ENCODE measurements at places on chromosomes 1 and 21.

- no peak for DNase-seq
Measured at GRCh38 chr1:247268390-247269045, 12.6 kb downstream of the VN1R5 start.

DNA sequence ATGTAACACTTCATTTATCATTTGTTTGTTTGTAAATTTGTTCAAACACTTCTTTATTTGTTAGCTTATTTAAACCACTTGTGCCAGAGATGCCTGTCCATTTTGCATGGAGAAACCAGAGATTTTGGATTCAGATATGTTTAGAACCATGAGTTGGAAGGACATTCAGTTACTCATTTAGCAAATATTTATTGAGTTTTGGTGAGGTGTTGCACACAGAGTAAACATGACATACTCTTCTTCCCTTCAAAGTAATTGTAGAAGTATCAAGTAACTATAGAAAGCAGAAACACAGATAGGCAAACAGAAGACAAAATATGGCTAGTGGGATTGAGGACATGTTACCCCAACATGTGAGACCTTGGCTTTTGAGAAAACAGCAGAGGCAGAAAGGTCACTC, 136.8 kb upstream of the USP25 start:
- no peak for DNase-seq

GRCh38 chr1:93346421-93346993, 800 bp downstream of the DR1 start:
- DNase-seq, result no peak

DNA sequence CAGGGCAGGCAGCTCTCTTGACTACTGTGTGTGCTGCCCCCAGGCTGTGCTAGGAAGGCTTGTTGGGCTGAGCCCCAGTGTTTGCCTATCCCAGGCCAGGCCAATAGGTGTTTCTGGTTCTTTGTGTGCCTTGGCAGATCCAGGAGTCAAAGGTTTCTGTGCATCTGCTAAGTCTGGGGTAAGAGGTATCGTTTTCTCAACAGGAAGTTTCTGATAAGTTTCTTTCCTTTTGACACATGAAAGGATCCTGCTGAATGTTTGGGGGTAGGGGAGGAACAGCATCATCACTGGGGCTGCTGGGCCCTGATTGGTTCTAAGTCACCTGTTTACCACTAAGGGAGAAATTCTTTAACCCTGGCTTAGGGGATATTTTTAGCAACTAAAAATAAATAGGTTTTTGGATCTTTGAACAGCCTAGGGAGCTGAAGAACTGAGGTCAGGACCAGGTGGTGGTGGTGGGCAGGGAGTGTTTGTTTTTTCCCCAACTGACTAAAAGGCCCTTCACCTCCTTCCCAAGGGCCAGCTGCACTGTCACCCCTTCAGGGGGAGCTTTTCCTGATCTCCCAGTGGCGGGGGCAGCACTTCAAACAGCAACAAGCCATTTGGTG, 85.1 kb downstream of the KCNN3 start:
- no peak for DNase-seq

- no peak for DNase-seq
Measured at GRCh38 chr1:117416004-117416403, 48.8 kb downstream of the MAN1A2 start.

- no peak for DNase-seq
Measured at GRCh38 chr21:44846485-44847260, 26.8 kb downstream of the PTTG1IP start.

GRCh38 chr1:70039485-70039884, 165.9 kb downstream of the LRRC40 start:
- no peak for DNase-seq

DNA sequence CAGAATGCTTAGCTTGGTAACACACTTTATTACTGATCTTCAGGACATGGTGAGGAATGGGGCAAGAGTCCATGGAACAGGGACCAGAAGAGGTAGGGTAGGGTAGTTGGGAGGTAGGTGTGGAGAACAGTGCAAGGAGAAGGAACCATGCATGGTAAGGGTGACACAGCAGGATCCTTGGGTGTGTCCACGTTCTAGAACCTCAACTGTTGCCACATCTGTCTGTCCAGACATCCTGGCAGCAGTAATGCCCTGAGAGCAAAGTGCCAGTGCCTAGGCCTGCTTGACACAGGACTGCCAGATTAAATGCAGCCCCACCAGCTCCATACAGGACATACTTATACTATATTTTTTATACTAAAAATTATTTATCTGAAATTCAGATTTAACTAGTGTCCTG, 13.9 kb downstream of the DMAP1 start:
- no peak for DNase-seq

DNA sequence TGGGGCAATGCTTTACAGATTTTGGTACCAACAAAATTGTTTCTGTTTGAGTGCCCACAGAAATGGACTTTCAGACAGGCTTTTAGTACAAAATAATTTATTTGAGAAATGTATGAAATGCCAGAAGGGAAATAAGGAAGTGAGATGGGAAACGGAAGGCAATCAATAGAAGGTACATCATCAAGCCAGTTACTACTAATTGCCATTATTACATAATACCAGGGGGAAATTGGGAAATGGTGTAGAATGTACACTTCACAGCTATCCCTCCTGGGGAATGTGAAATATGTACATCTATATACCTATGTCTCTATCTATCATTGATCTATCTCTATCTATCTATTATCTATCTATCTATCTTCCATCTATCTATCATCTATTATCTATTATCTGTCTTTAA, 264.6 kb upstream of the B3GALT2 start:
- DNase-seq, result no peak

DNA sequence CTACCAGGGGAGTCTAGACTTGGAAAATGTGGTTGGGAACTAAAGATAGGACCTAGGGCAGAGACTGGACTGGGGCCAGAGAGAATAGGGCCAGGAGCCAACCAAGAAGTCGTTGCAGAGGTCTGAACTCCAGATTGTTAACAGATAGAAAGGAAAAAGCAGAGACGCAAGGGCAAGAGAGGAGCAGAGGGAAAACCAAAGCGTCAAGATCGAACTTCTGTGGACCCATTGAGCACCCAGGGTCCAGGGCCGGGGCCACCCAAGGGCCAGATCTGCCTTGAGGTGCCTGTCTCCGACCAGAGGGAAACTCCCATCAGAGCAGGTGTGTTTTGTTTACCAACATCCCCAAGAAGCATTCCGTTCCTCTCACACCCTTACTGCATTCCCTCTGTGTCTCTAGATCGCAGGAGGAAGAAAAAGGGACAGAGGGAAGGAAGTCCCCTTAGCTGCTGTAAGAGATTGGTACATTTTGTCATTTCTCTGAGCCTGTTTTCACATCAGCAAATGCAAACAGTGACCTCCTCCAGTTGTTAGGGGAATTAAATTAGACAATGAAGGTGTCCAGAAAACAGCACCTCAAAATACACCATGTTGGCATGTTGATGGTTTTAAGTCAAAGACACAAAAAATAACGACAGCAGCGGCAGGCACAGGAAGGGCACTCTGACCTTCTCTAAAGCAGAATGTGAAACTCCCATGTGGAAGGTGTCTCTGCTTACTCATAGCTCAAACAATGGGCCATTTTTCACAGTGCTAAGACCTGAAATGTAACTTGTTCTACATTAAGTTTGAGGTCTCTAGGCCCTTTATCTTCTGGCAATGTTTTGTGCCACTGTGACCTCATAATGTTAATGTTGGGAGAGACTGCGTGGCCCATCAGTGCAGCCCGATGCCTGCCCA, 105.8 kb upstream of the RAB4A start:
- no peak for DNase-seq

- DNase-seq, result no peak
Measured at GRCh38 chr21:46082963-46083790, 14.7 kb upstream of the COL6A2 start.

GRCh38 chr1:113283914-113284313, 106.4 kb upstream of the MAGI3 start:
- DNase-seq, result no peak

- no peak for DNase-seq
Measured at GRCh38 chr1:210235363-210236053, 2.9 kb downstream of the SERTAD4 start.

GRCh38 chr1:2927393-2928360, 93.6 kb upstream of the ACTRT2 start:
- DNase-seq, result no peak

GRCh38 chr1:163999131-163999530, 559.9 kb upstream of the PBX1 start:
- DNase-seq, result no peak
